ENCODE measurements at places on chromosomes 3 and 15. TPM values are rescaled to one million over a fixed set of nuclear protein-coding genes. Genes with fewer than 3 reads are reported as not detected.

Gene TM4SF4
- total RNA-seq = not detected

Gene TIMP4
- total RNA-seq = not detected

Gene IL12A
- 0.65 TPM for total RNA-seq

Gene SCN11A
- 0.27 TPM for total RNA-seq

Gene CCK
- not detected for total RNA-seq

Gene C3orf49
- not detected for total RNA-seq

Gene COL8A1
- total RNA-seq = 156 TPM

Gene MEX3B
- 10.9 TPM for total RNA-seq

Gene EPHA6
- total RNA-seq = not detected

Gene PAK2
- 84.0 TPM for total RNA-seq

Gene ICE2
- total RNA-seq = 71.9 TPM

Gene ITIH1
- not detected for total RNA-seq

Gene SLC9C1
- 0.57 TPM for total RNA-seq

Gene ANKRD63
- total RNA-seq = 0.22 TPM

Gene CPN2
- not detected for total RNA-seq

Gene CLDN16
- total RNA-seq = not detected

Gene ACAD9
- 57.7 TPM for total RNA-seq

Gene ATP13A5
- not detected for total RNA-seq

Gene DUOX1
- under 0.01 TPM for total RNA-seq

Gene THPO
- total RNA-seq = not detected

Gene UMPS
- 45.3 TPM for total RNA-seq

Gene NDN
- 28.5 TPM for total RNA-seq

Gene GOLGA8M
- total RNA-seq = not detected

Gene GNB5
- total RNA-seq = 17.0 TPM

Gene SQOR
- 32.4 TPM for total RNA-seq

Gene SLC27A2
- total RNA-seq = not detected

Gene CTXND1
- not detected for total RNA-seq

Gene CHRM5
- total RNA-seq = not detected

Gene DUOXA2
- total RNA-seq = not detected

Gene SNX22
- total RNA-seq = 1.5 TPM

Gene THOC7
- 68.6 TPM for total RNA-seq

Gene HERC2
- total RNA-seq = 72.5 TPM

Gene KBTBD12
- total RNA-seq = not detected

Gene GOLGA8T
- not detected for total RNA-seq

Gene MESP2
- total RNA-seq = 0.14 TPM

Gene P2RY14
- total RNA-seq = not detected

Gene TNFSF10
- 25.8 TPM for total RNA-seq

Gene LMAN1L
- under 0.01 TPM for total RNA-seq

Gene TAGLN3
- total RNA-seq = not detected
